ENCODE measurements at places on chromosomes 2 and 18.

DNA sequence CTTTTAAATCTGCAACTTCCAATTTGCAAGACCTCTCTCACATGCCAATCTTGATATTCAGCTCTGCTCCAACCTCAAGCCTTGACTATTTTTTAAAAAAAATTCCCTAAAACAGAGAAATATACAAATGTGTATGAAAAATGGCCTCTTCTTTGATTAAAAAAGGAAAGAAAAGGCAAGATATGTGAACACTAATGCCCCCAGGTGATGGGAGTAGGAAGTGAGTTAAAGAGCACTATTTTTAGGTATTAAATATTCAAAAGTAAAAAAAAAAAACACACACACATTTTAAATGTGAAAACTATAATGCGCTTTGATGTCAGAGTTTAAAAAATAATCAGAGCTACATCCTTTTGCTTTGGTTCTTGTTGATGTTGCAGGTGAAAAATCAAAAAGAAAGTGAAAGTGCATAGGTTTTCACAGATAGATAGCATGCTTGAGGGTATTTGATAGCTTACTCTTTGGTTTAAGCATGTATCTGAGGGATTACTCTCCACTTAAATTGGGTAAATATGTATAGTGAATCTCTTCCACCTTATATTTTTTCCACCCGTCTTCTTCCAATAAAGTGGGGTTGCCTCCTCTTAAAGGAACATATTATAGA is 406.0 kb upstream of the POU3F3 start:
- no peak for DNase-seq

DNA sequence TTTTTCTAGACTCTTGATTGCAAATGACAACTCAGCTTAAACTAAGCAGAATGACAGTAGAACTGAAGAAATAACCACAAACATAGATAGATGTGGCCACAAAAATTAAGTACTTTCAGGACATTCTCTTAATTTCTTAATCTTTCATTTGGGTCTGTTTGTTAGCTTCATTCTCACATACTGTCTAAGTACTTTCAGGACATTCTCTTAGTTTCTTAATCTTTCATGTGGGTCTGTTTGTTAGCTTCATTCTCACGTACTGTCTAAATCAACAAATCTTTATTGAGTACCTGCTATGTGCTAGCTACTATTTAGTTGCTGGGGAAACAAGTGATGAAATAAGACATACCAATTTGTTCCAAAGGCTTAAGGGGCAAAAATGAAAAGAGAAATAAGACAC is 35.1 kb downstream of the FAM117B start:
- no peak for DNase-seq

DNA sequence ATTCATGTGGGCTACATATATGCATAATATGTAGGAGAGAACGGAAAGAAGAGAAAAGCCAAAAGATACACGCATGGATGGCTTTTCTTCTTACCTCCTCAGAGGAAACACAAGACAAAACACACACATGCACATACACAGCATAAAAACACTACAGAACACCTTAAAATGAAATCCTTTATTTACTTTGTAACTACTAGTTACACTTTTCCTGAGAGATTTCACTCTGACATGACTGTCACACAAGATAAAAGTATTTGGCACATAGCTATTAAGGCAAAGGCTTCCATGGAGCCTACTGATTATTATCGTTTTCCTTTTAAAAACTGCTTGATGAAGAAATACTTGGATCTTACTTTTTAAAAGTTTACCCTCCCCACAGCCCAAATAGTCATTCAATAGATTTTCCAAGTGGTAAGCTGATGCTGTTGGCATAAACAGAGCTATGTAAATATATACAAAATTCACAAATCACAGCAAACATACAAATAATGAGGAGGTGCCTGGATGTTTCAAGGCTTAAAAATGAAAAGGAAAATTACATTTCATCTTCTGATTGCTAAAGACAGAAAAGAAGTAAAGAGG is 8.6 kb downstream of the ZEB2 start:
- no peak for DNase-seq

DNA sequence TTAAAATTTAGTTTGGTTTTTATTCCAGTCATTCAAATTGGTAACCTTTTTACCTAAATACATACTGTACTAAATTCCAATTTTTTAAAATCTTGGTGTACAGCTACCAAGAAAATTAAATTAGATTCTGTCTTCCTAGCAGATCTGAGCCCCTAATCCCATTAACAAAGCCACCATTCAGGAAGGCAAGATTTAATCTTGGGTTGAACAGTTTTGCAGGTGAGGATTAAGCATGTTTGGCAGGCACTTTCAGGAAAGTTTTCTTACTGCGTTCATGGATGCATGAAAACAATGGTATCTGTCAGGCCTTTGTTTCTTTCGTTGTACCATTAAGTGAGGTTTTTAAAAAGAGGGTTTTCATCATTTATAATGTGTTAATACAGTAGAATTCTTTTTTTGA is 32.8 kb downstream of the ITPRID2 start:
- DNase-seq: no peak

DNA sequence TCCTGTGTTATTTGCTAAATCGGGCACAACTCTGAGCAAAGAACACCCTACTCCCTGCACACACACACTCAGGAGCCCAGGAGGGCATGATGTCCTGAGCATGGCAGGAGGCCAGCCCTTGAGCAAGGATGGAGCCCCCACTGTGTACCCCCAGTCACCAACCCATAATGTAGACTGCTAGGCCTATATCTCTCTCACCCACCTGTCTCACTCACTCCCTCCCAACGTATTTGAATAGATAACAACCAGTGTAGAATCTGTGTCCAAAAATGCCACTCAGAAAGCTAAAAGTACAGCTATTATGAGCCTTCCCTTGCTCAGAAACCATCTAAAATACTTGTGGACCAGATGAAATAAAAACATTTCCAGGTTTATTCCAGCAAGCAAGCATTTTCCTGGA is 29.3 kb downstream of the MERTK start:
- DNase-seq: no peak

GRCh38 chr2:219967247-219968245 is 340.1 kb downstream of the SLC4A3 start:
- no peak for DNase-seq

- DNase-seq: no peak
Measured at GRCh38 chr2:101830555-101830954, 133.0 kb downstream of the MAP4K4 start.

- DNase-seq: no peak
Measured at GRCh38 chr2:29583104-29583503, 338.3 kb downstream of the ALK start.

GRCh38 chr18:30271716-30272115 is 770.8 kb downstream of the DSC3 start:
- DNase-seq: no peak

GRCh38 chr2:30522421-30522820 is 75.4 kb downstream of the LCLAT1 start:
- DNase-seq: no peak

DNA sequence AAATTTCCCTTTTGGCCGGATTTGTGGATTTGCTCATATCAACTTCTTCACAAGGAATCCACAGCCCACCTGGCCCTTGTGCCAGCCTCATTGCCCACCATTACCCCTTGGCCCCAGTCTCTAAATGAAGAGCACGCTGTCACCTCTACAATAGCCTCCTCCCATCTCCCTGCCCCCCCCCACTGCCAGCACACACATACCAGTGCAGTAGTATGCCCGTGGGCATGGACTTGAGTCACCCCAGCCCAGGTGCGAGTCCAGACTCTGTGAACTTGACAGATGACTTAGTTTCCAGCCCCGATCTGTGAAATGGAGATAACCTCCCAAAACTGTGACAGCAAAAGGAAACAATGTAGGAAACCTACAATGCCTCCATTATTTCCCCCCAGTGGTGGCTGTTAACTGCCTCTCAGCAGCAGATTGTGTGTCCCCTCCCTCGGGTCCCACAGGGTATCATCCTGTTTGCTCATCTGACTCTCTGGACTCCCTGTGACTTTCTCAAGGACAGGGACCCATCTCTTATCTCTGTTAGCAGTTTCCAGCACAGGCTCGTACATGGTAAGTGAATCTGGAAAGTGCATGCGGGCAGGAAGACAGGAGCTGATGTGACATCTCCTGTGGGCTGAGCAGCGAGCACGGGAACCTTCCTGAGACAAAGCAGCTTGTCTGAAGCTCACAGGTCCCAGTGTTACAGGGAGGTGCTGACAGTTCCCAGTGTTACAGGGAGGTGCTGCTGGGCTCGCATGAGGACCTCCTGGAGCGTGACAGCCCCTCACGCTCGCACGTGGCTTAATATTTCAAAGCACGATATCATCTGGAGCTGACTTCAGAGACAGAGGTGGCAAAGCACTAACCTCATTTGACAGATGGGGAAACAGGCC is 4.2 kb upstream of the TMEM185B start:
- DNase-seq: no peak

DNA sequence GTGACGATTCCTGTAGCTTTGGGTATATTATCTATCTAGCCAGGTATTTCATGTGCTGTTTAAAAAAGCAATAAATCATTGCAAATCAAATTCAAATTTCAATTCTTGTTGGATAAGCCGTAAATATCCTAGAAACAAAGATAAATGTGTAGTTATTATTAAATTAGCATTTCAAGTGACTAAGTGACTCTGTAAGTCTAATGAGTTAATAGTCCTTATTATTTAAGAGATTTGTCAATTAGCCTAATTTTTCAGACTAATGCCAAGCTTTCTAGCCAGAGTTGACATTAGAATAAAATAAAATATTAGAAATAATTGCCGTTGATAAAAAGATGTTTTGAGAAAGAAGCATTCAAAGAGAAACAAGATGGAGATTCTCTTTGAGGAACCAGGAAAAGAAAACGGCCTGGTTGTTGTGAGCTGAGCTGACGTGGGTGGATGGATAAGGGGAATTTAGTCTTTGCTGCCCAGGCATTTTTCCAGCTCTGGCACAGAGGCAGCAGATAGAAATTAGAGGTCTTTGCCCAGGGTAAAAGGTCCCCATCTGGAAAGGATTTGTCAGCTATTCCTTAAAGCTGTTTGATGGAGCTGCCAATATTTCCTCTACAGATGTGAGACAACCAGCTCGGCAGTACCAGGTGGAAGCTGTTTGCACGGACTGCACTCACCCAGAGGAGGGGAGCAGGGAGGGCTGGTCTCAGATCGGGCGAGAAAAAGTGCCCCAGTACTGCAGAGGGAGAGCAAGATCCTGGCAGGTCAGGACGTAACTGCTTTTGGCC is 117.3 kb upstream of the SEC11C start:
- DNase-seq: no peak

DNA sequence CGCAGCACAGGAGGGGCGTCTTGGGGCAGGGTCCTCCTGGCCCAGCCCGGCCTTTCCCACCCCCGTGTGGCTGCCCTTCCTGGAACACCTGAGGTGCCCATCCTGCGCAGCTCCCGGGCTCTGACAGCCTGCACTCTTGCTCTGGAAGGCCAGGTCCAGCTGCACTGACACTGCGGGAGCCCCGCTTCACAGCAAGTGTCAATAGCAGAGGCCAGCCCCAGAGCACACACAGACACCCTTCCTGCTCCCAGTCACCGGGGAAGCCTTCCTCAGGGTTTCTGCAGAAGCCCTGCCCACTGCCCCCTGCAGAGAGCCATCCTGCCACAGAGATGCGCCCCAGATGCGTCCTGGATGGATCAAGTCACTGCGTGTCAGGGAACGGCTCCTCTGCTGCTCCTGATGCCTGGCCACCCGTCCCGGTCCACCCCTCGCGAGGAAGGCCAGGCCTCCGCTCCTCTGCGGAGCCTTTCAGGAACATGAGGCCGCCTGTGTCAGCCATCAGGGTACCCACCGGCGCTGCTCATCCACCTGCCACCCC is 519.2 kb upstream of the MYT1L start:
- DNase-seq: no peak

DNA sequence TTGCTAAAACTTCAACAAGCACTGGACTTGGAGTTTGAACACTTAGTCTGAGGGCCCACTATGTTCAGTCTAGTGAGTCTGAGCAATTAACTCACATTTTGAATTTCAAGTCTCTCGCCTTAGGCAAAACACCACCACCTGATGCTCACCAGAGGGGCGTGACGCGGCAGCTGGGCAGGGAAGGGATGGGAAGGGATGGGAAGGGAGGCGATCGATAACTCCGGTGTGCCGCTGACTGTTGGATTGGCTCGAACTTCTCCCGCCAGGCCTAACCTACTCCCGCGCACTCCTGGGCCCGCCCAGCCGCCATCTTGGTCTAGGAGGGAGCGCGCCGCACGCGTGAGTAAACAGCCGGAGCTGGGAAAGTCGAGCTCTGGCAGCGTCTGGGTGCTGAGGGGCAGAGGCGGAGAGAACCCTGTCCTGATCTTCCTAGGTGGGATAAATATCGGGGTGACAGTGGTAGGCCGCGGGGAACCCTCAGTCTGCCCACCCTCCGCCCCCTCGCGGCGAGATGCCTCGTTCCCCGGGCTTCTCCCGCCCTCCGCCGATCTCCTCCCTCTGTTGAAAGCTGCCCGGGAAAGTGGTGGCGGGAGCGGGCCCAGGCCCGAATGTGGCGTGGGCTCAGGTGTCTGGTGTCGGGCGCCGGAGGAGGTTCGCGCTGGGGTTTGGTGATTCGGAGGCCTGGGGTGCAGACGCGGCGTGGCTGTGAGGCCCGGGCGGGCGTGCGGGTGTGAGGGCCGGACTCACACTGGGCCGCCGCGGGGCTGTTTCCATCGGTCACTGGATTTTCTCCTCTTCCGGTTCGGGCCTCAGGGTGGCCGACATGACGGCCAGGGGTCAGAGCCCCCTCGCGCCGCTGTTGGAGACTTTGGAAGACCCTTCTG is at the start of gene RIF1:
Gene RIF1 (plus strand): TSS at position 302 of the 884 bp plus-strand sequence. CDS start 522 bp downstream, at position 824.
- DNase-seq: peak; percentile 51

DNA sequence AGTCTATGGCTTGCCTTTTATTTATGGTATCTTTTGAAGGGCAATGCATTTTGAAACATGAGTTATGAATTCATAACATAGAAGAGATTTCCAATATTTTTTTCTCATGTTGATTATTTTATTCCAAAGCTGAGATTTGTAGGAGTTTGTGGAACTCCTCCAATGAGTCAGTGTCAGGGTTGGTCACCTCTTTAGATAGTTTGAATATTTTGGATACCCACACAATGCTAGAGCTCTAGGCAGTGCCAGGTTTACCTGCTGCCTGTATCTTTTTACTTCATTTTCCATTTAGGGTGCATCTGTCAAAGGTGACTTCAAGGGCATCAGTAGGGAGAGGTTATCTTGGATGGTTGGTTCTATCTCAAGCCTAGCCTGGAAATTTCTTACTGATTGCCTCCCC is 152.7 kb downstream of the CERS6 start:
- DNase-seq: no peak

GRCh38 chr2:10775021-10775780 is 37.4 kb downstream of the PDIA6 start:
- no peak for DNase-seq

DNA sequence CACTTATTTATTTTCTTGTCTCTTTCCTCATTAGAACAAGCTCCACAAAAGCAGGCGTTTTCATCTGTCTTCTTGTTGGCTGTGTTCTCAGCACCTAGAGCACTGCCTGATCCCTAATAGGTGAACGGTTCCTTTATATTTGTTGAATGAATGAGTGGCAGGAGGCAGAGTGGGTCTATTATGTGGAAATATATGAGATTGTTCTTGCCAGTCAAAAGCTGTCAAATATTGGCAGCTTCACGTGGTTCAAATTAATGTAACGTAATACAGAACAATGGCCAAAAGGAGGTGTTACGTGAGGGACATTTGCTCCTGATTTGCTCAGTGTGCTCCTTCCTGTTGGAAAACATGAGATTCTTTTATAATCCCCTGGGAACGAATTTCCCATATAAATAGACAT is 8.5 kb upstream of the ARHGAP25 start:
- no peak for DNase-seq

All from activated naive CD4-positive, alpha-beta T cell (primary cell).